AG10803 (cell line): ENCODE measurements at places on chromosomes 6 and 20.

DNA sequence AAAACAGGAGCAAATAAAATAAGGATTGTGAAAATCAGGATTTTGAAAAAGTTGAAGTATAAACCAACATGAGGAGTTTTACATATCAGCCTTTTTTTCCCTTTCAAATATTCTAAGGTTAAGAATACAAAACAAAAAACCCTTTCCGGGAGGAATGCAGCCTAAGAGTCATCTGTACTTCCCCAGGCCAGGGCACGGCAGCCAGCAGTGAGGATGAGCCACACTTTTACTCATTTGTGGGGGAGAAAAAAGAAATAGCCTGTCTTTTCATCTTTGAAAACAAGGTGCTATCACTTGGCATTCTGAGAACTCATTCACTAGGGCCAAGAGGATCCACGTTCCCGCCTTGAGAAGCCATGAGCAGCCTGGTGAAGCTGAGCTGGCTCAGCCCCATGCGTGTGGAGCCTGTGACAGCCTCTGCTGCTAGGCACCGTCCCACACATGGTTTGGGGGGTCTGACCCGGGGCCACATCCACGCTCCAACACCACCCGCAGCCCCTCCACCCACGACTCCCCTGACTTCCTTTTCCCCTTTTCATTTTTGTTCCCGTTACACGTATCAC, 11.2 kb downstream of the SLC22A1 start:
- no peak for DNase-seq

- DNase-seq: peak; percentile 81
These were observed 100.6 kb upstream of the HIVEP1 start for GRCh38 chr6:11911538-11911937.

DNA sequence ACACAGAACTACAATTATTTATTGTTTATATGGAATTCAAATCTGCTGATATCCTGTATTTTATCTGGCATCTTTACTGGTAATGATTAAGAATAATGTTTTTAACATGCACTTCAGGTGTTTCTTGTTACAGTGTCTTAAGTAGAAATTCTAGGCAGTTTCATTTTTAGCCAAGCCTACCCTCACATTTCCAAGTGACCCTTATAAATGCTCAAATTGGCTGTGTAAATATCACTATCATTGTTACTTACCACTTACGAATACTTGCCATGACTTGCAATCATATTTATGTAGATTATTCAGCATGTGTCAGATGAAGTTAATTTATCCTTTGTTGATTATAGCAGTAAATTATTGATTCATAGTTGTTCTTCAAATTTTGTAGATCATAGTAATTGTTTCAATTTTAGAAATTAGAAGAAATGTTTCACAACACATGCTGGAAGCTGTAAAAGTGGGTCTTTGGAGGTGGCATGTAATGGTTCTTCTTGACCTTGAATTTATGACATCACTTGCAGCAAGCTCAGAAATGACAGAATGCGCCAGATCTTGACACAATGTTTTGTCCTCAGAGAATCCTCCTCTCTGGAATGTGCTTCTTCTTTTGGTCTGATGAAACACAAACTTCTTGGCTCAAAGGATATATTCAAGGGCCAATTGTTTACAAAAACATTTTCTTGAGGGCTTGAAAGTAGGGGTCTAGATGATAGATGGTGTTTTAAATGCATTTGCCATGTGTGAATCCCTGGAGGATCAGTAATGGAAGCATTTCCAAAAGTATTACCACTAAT, 471.8 kb downstream of the COL12A1 start:
- DNase-seq: peak; percentile 89

DNA sequence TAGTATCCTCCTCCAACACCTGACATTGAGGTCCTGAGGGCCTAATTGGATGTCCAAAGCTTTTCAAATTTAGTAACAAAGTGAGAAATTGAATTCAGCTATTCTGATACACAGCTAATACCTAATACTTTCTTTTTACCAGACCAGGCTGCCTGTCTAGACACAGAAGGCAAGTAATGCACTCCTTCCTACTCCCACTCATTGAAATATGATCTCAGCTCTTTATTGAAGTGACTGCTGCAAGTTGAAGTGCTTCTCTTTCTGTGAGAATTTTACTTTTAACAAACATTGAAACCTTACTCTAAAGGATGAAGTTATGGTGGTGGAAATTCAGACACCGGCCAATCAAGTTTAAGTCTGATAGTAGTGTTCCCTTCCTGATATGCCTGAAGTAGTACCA, 90.8 kb upstream of the OGFRL1 start:
- DNase-seq: peak; percentile 29

- DNase-seq: no peak
These were observed 189.1 kb upstream of the SUPT3H start for GRCh38 chr6:45566882-45567281.

DNA sequence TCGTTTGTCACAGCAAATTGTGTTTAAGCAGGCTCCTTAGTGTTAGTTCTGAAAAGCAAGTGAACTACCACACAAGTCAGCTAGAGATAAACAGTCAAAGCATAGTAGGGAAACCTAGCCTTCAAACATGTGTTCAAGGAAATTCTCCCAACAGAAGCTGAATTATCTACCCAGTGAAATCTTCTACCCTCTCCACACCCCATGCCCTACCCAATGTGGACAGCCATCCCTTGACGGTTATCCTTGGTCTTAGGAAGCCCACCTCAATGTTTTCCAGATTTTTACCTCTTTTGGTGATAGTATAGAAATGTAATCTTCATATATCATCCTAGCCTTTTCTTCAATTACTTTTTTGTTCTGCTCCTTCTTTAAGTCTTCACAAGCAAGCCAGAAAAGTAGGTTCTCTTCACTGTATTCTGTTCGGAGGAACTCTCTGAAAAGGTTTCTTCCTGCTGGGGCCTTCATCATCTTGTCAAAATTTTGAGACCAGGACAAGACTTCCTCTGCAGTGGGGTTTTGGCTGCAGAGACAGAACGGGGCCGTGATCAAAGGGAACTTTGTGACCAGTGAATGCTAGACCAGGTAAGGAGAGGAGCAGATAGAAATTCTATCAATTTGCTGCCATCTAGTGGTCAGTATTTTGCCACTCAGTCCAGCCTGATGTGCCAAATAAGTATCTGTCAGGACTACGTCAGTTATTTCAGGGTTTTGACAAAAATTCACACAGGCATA, 21.6 kb upstream of the MTRF1L start:
- peak; percentile 50 for DNase-seq
